Amygdala (tissue), 56 donors: ENCODE measurements at places on chromosomes 16 and 17.
A peak's percentile ranks its signal among the peaks of the same experiment; 100 is the strongest.

GRCh38 chr16:26269673-26270072 lies 577.9 kb downstream of the HS3ST4 start:
- no peak for DNase-seq

- DNase-seq, result no peak
Measured at GRCh38 chr17:48357779-48358602, 72.0 kb downstream of the SKAP1 start.

GRCh38 chr17:9074131-9074530 lies 52.8 kb downstream of the NTN1 start:
- DNase-seq, result no peak

DNA sequence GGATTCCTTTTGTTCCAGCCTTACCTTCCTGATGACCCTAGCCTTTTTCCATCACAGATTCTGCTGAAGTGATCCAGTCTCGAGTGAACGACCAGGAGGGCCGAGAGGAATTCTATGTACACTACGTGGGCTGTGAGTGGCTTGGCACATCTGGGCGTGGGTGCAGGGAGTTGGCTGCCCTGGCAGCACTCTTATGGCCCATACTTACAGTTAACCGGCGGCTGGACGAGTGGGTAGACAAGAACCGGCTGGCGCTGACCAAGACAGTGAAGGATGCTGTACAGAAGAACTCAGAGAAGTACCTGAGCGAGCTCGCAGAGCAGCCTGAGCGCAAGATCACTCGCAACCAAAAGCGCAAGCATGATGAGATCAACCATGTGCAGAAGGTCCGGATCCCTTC lies 2.7 kb downstream of the KAT8 start:
- no peak for DNase-seq

DNA sequence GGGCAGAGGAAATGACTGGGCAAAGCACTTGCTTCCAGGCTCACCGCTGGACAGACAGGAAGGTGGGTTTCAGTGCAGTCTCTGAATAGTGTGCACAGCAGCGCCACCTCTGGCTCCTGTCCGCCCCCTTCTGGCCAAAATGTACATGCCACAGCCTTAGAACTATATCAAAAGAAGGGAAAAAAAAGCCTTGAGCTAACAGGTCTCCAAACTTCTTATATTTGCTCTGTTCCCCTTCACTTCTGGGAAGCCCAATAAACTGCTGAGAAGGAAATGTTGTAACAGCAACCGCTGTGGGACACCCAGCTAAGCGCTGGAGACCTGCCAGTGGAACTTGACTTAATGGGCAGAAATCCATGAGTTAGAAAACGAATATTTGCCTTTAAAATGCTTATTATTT lies 17.5 kb downstream of the COG7 start:
- peak; percentile 8 for DNase-seq

DNA sequence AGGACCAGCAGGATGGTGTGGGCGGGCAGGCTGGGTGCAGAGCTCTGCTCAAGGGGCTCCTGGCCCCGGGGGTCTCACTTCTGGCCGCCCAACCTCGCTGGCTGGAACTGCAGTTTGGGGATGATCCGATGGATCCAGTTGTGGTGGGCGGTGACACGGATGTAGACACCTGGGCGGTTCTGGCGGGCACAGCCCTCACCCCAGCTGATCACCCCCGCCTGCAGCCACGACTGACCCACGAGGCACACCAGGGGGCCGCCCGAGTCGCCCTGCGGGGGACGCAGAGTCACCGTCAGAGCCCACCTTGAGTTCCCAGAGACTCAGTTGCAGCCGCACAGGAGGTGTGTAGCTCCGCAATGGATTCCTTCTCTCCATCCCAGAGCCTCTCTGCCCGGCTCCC lies 7.5 kb downstream of the PRSS27 start:
- DNase-seq, result no peak

GRCh38 chr17:48724251-48725003 lies 1.4 kb downstream of the PRAC2 start:
- peak; percentile 40 for DNase-seq

DNA sequence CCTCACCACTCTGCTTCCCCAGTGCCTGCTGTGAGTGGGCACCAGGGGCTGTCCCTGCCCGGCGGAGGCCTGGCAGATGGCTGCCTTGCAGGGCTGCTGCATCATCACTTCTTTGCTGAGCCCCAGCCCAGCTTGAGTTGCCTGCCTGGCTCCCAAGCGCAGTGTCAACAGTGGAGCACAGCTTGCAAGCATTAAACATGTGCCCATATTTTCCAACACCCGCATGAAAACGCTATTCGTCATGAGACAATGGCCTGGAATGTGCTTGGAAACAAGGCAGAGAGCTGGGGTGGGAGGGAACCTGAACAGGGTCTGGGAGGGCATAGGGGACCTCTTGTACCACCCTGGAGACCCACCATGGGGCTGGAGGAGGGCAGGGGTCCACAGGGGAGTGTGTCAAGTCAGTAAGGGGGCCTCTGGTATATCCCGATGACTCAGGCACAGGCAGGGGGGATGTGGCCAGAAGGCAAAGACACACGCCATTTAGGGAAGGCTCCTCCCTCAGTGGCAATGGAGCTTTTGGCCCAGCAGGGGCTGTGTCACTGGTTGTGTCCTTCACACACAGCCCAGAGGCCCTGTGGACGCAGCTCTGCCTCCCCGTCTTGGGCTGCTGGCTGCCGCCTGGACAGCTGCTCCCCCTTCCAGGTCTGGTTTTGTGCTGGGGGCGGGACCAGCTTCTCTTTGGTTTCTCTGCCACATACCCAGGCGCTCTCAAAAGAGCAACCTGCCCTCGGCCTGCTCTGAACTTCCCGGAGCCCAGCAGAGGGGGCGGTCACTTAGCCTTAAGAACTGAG lies 17.4 kb upstream of the MTSS2 start:
- DNase-seq, result peak; percentile 30

- no peak for DNase-seq
Measured at GRCh38 chr16:74123195-74123594, 173.4 kb upstream of the PSMD7 start.
